ENCODE measurements at places on chromosomes 4 and X.

DNA sequence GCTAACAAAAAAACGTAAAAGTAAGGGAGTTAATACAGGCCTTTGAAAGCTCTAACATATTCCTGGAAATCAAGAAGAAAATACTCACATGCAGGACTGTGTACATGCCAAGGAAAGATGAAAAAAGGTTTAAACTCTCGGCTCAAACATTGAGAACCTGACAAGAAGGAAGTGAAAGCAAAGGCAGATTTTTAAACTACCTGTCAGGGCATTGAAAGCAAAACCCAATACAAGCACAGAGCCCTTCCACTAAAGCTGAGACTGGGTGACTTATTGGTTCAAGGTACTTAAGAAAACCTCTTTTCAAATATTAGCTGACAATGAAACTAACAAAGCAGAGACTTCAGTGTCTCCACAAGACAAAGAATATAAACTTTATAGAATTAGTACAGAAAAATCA, 313.0 kb upstream of the GRID2 start:
- DNase-seq: no peak
- no peak overlapping the region for H3K27ac ChIP-seq
- H3K36me3 ChIP-seq: no peaks in the 10 kb centered on the region

DNA sequence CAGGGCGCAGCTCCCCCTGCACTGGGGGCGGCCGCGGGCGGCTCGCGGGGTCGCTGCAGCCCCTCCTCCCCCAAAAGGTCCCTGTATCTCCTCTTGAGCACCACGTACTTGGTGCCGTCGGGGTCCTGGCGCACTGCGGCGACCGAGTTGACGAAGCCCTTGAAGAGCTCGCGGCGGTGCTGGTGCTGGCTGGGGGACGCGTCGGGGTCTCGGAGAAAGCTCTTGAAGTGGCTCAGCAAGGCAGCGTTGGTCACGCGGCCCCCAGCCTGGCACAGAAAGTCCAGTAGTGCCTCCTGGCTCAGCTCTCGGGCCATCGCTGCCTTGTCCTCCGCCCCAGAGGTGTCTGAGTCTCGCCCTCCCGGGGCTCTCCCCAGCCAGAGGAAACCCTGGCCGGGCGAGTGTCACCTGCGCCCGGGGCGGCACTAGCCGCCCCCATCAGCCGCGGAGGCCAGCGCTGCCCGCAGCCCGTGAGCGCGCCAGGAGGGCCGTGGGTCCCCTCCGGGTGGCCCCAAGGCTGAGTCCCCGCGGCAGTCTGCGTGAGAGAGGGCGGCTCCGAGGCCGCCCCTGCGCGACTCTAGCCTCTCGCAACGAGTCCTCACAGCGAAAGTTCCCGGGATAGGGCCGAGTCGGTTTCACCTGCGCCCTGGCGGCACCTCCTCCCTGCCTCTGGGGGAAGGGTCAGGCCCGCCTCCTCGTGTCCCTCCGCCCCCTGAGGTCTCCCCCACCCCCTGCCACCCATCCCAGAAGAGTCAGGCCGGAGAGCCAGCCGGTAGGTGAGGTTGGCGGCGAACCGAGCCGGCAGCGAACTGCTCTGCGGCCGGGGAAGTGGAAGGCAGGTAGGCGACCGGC, at the start of gene SOWAHB:
TSS of gene SOWAHB (minus strand) at position 609 of the 849 bp plus-strand sequence. CDS start at position 314, 295 bp downstream.
- no peaks in the 10 kb centered on the region for H3K36me3 ChIP-seq
- no peak within 1 kb of the TSS for H3K27ac ChIP-seq
- H3K4me3 ChIP-seq: peak within 1 kb of the TSS; percentile 61
- peaks cover 7% of the 10 kb centered on the region for H3K4me1 ChIP-seq
- peak; percentile 33 for DNase-seq
- peaks cover 32% of the 10 kb centered on the region for H3K27me3 ChIP-seq

GRCh38 chrX:43000121-43000520, 222.2 kb upstream of the PPP1R2C start:
- no peak overlapping the region for H3K27ac ChIP-seq
- no peaks in the 10 kb centered on the region for H3K27me3 ChIP-seq

- H3K27ac ChIP-seq: no peak overlapping the region
- H3K27me3 ChIP-seq: peaks cover 16% of the 10 kb centered on the region
- no peak overlapping the region for H3K4me3 ChIP-seq
- peaks cover 10% of the 10 kb centered on the region for H3K4me1 ChIP-seq
Observed at GRCh38 chr4:23887173-23887572, 2.7 kb downstream of the PPARGC1A start.

Measured in activated CD8-positive, alpha-beta T cell treated with anti-CD3 and anti-CD28 coated beads for 36 hours (primary cell).